ENCODE measurements at places on chromosomes 1 and 21.

GRCh38 chr1:176754676-176755075 is 291.7 kb downstream of the PAPPA2 start:
- no peak for DNase-seq

DNA sequence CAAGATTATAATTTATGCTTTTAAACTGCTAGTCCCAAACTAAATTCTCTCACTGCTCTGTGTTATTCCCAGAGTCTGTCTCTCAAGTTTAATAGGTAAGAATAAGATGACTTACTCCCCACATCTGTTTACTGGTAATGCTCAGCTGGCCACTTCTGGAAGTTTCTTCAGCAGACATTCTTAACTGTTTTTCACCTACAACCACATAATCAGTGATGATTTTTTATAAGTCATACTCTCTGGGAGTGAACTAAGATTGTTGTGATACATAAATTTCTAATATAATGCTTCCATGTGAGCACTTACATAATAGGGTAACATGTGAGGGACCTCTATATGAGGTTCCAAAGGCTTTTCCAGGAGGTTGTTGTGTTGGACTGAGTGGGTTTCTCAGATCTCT is 8.7 kb downstream of the SLAMF7 start:
- DNase-seq = no peak

- no peak for DNase-seq
These were observed 476.7 kb downstream of the LTN1 start for GRCh38 chr21:28516021-28516420.

DNA sequence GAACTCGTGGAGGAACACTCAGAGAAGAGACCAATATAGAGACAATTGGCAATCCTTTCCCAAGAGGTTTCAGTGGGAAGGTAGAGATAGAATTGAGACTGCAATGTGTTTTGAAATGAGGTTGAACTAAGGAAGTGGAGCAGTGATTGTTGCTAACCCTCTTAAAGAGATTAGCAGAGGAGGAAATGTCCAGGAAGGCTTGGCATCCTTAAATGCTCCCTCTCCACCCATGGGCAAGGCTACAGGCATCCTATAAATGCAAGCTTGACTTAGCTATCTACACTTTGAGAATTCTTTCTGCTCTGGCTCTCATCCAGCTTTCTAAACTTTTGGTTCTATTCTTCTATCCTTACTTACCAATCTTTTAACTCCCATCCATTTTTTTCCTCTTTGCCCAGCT is 30.3 kb upstream of the XPR1 start:
- no peak for DNase-seq

GRCh38 chr1:109361649-109362048 is 36.1 kb downstream of the SORT1 start:
- no peak for DNase-seq

GRCh38 chr1:94743862-94744261 is 76.3 kb upstream of the SLC44A3 start:
- DNase-seq = no peak

- no peak for DNase-seq
These were observed 162.3 kb upstream of the POGK start for GRCh38 chr1:166676981-166677380.

DNA sequence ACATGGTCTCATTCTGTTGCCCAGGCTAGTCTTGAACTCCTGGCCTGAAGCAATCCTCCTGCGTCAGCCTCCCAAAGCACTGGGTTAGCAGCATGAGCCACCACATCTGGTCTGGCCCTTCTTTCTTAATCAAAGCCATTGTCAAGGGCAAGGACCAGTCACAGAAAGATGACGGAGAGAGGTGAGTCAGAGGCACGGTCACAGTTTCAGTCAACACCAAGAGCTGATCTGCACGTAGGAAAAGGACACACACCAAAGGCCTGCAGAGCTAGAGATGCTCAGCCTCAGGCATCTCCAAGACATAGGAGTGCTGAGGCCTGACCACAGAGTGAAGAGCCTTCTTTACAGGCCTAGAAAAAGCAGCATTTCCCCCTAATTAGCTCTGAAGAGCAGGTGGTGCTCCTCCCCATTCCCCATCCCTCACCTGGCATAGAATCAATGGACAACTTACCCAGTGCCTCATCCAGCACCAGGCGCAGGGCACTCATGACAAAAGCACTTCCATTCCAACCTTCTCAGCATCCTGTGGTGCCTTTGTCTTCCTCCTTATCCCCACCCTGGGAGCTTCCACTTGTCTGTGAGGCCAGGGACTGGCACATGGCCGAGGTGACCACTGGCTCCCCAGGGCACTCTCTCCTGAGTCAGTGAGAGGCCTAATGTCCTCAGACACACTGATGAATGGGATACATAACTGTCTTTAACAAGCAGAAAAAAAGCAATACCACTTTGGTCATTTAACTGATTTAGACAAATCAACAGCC is 139.8 kb downstream of the AJAP1 start:
- DNase-seq = no peak

GRCh38 chr1:114956570-114956969 is 73.1 kb upstream of the TSHB start:
- no peak for DNase-seq

DNA sequence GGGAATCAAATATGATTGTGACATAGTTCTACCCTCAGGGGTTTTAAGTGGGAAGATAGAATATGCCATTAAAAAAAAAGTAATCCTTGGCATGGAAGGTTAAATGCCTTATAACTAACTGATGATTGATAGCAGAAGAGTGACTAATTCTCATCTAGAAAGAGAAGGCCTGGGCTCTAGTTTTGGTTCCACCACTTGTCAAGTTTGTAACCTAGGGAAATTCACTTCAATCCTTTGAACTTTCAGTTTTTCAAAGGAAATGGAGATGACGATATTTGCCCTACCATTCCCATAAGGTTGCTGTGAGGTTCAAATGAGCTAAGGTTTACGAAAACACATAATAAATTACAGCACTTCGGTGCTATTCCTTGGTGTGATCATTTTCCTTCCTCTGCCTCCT is 88.5 kb downstream of the GPR88 start:
- DNase-seq = no peak

DNA sequence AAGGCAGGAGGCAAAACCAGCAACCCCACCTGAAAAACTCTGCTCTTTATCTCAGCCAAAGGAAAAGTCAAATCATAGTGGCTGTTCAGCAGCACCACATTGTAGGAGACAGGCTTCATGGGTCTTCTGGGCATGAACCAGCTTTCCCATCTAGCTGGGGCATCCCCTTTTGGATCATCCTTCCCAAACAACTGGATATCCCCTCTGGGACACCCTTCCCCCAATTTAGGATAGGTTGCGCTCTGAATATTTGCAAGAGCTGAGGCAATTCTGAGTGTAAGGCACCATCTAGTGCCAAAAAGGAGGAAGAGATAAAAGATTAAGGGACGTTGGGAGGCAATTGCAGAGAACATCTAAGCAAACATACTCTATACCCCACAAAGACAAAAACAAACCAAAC is 295.8 kb downstream of the MATN1 start:
- no peak for DNase-seq

GRCh38 chr21:17789656-17790055 is 29.5 kb downstream of the C21orf91 start:
- DNase-seq = no peak

- no peak for DNase-seq
These were observed 70.3 kb downstream of the SERINC2 start for GRCh38 chr1:31483012-31483946.

DNA sequence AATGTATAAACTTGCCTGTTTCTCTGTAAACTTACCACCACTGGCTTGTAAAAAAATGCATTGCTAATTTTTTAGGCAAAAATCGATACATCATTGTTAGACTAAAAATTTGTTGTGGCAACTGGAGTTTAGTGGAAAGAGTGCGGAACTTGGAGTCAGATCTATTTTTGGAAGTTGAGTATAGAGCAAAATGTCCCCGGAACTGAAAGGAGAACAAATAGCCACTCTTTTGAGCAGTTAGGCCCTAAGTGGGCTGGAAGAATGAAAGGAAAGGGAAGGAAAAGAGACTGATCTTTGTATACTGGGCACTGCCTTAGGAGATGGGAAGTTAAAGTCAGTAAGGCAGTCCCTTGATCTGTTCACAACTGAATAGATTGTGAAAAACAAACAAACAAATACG is 30.2 kb downstream of the OPTC start:
- no peak for DNase-seq

GRCh38 chr1:172999349-172999748 is 51.4 kb downstream of the TNFSF18 start:
- DNase-seq = no peak

DNA sequence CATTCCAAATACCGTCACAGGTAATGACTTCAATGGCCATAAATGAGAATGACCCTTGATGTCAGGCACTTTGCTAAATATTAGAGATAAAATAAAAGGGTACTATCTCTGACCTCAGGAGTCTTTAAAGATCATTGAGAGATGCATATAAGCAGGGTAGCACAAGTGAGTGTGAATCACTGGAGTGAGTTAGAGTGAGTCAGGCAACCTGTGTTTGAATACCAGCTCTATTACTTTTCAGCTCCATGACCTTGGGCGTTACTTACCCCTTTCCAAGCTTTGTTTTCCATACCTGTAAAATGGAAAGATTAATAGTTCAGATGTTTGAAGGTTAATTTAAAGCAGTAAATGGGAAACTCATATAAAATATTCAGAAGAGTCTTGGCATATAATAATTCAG is 1058.0 kb upstream of the ADGRL4 start:
- no peak for DNase-seq

- DNase-seq = no peak
These were observed 24.4 kb downstream of the DIO1 start for GRCh38 chr1:53918343-53918742.

DNA sequence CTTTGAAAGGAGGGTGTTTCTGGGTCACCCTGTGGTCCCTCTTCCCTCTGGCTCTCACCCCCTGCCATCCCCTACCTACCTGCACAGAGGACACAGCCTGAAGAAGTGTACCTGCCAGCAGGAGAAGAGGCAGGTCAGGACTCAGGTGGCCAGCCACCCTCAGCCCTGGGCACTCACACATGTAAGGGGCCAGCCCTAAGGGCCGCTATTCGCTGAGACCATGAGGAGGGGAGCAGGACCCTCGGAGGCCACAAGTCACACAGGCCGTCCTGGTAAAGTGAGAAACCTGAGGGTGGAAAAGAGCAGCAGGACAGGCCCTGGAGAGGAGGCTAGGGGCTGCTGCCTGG is 1.2 kb downstream of the ZNF692 start:
- no peak for DNase-seq

DNA sequence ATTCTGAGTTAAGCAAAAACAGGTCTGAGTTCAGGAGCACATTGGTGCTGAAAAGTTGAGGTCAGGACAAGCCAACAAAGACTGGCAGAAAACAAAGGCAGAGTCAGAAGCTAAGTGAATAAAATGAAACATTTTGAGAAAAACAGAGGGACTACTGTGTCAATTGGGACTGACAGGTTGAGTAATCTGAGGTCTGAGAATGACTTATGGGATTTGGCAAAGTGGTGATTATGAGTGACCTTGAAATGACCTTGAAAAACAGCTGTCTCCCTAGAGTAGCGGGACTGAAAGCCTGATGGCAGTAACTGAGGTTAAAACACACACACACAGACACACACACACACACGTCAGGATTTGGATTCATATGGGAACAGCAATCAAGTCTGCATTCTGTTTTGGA is 8.8 kb upstream of the COG2 start:
- DNase-seq = no peak

DNA sequence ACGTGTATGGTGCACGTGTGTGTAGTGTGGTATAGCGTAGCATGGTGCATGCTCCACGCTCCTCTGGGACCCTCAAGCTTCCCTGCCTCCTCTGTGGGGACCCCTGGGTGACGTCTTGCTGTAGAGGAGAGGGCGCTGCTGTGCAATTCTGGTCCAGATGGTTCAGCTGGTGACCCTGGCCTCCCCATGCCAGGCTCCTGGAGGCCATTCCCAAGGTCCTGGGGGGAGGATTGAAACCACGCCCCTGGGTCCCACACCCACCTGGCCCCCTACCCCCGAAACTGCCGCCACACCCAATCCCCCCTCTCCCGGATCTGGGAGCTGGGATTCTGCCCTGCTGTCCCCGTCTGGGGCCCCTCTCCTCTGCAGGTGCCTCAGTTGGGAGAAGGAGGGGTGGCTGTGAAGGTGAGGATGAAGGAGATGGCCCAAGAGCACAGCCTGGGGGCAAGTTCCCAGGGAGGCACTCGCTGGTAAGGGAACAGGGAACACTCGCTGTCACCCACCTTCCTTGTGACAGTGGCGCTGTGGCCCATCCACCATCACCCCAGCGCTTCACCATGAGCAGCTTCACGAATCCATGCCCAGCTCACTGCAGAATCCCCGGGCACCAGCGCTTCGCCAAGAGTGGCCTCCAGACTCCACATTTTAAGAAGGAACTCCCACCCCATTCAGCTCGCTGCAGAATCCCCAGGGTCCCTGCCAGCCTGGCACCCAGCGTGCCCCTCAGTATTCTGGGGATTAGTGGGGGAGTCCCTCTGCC is 38.0 kb downstream of the WDR4 start:
- peak; percentile 8 for DNase-seq

DNA sequence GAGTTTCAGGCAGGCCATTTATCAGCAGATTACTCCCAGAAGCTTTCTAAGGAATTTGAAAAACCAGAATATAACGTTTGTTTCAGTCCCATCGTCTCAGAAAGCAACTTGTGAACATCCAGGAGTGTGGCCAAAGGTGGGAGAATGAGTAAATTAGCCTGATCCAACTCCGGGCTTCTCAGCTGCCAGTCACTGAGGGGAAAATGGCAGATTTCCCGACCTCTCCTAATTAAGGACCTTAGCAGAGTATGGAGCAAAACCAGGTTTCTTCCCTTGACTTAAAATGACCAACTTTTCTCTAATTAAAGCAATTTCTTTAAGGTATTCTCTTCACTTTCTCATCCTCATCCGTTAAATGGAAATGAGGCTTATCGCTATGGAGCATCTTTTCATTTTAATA is 1.0 kb downstream of the CORT start:
- DNase-seq = no peak

Data from 8988T (cell line).